Hematopoietic multipotent progenitor cell treated with erythropoietin and hydrocortisone succinate and interleukin-3 and kit ligand, for 6 days (in vitro differentiated cells): ENCODE measurements at places on chromosomes 16 and 17.
A peak's percentile ranks its signal among the peaks of the same experiment; 100 is the strongest.

GRCh38 chr16:12474806-12475410, 328.8 kb downstream of the CPPED1 start:
- DNase-seq: no peak

DNA sequence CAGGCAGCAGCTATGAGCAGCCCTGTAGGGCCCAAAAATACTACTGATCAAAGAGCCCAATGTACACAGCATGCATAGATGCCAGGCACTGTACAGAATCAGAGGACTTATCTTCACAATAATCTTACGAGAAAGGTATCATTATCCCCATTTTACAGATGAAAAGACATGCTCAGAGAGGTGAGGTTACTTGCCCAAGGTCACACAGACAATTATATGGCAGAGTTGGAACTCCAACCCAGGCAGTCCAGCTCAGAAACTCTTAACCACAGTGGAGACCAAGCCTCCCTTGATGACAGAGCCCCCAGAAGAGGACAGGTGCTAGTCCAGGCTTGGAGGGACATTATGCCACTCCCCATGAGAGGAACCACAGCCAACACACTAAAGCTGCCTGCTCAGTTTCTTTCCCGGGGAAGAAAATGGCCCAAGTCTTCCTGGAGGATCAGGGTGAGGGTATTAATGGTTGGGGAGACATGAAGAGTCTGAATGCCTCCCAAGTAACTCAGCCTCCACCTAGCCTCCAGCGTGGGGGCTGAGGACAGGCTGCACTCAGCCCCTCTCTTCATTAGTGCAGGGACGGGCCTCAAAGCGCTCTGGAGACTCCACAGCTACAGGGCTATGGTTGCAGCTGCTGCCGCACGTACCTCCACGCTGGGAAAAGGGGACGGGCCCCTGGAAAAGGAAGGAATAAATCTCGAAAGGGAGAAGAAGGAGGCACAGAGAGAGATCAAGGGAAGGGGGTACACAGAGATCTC, 826 bp downstream of the UNC119 start:
- DNase-seq: no peak

DNA sequence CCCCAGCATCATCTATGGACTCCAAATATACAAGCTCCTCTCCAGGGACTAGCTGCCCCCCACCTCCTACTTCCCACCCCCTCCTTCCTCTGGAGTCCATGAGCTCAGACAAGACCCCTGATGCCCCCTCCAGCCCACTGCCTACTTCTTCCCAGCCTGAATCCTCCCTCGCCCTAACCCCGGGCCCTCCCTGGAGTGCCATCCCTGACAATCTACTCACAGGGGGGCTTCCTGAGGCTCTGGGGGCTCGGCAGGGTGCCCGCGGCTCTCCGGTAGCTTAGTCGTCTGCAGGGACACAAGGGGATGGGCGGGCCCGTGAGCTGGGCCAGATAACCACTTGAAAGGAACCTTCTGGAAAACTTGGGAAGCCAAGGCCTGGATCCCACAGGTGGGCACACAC, 15.1 kb downstream of the MPP3 start:
- no peak for DNase-seq

DNA sequence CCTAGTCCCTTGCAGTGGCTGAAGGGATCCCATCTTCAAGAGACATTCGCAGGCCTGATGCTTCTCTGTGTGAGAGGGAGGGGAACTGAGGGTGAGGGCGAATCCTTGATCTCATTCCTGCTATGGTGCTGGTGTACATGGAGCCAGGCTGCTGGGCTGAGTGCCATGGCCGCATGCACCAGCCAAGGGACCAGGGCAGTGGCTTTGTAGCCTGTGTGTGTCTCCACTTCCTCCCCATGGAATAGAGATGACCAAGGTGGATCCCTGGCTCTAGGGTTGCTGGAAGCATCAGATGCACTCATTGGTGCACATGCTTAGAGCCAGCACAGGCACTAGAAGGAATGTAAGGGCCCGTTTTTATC, 195.0 kb downstream of the FOXL1 start:
- no peak for DNase-seq

DNA sequence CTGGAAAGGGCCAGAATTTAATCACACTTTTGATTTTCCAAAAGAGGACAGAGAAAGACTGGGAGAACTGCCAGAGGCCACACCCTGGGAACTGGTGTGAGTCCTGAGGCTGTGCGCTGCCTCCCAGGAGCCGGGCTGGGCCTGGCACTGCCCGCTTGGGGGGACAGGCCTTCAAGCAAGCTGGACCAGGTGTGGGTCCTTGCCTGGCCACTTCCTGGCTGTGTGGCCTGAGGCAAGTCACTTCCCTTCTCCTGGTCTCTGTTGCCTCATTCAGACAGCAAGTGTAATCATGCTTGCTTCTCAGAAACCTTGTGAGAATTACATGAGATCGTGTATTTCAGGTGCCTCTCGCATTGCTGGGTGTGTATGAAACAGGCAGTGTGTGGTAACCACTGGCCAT, 143.0 kb downstream of the SNX29 start:
- DNase-seq: peak; percentile 33

DNA sequence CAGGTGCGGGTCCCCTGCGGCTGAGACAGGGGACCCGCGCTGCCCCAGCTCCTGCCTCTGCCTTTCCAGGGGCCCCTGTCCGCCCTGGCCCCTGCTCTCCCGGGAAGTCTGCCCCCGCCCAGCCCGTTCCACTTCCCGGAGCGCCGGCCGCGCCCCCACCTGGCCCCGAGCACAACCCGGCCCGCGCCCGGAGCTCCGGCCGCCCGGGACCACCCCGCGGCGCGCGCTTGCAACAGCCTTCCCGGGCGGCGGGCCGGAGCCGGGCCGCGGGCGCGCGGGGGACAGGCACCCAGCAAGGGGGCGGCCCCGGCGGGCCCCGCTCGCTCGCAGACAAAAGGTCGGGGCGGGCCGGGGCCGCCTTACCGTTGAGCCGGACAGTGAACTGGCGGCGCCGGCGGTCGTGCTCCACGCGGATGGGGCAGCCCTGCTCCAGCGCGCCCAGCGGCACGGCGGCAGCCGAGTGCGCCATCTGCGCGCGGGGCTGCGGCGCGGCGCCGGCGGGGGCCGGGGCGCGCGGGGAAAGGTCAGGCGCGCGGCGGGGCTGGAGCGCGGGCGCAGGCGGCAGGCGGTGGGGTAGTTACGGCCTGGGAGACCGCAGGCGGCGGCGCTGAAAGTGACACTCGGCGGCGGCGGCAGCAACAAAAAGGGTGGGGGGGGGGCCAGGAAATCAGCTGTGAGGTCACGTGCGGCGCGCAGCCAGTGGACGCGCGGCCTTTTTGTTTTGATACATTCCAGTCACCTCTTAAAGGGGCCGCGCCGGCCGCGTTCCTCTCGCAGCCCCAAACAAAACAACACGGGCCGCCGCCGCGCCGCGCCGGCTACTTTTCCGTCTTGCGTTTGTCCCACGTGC, at the start of gene NATD1:
Gene NATD1 (minus strand): TSS at position 615 of the 850 bp plus-strand sequence. CDS start 146 bp downstream, at position 469.
- DNase-seq: peak; percentile 91
